ENCODE measurements at places on chromosomes 2 and 18.

DNA sequence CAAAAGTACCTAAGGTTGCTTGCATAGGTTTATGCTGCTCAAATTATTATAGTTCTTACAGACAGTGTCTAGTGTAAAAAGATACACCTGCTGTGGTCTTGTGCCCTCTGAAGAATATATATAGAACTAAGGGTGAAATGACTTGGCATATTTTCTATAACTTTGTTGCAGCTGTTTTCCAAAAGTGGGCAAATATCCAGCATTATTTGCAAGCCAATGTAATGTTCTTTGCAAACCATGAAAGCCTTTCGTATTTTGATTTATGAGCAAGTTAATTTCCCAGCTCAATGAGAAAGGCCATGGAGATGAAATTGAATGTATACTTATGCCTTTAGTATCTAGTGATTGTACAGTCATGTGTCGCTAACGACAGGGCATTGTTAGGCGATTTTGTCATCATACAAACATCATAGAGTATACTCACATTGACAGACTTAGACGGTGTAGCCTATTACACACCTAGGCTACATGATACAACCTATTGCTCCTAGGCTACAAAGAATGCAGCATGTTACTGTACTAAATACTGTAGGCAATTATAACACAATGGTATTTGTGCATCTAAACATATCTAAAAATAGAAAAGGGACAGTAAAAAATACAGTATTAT, 116.3 kb downstream of the PLCL1 start:
- no peak for DNase-seq

GRCh38 chr2:238634701-238635357, 208.1 kb downstream of the ASB1 start:
- DNase-seq = no peak

DNA sequence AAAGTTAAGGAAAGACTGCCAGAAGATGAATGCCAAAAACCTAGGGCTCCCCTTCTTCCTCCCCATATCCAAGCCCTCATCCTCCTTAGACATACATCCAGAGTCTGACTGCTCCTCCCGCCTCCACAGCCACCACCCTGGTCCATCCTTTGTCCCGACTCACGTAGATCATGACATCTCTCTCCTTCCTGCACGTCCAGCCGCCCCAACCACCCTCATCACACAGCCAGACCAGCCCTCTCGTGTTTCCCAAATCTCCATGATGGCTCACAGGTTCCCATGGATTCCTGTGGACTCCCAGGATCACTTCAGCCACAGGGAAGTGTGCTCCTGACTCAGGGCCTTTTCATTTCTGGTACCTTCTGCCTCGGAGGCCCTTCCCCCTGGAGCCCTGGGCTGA, 47.8 kb upstream of the CAB39 start:
- DNase-seq = no peak

- DNase-seq = no peak
Observed at GRCh38 chr18:53387581-53387980, 836.9 kb downstream of the MBD2 start.

- DNase-seq = no peak
Observed at GRCh38 chr18:35073186-35074105, 32.2 kb downstream of the MAPRE2 start.

All from thoracic aorta (tissue), 2 donors.